ENCODE measurements at places on chromosomes 6 and 20.
A peak's percentile ranks its signal among the peaks of the same experiment; 100 is the strongest.

DNA sequence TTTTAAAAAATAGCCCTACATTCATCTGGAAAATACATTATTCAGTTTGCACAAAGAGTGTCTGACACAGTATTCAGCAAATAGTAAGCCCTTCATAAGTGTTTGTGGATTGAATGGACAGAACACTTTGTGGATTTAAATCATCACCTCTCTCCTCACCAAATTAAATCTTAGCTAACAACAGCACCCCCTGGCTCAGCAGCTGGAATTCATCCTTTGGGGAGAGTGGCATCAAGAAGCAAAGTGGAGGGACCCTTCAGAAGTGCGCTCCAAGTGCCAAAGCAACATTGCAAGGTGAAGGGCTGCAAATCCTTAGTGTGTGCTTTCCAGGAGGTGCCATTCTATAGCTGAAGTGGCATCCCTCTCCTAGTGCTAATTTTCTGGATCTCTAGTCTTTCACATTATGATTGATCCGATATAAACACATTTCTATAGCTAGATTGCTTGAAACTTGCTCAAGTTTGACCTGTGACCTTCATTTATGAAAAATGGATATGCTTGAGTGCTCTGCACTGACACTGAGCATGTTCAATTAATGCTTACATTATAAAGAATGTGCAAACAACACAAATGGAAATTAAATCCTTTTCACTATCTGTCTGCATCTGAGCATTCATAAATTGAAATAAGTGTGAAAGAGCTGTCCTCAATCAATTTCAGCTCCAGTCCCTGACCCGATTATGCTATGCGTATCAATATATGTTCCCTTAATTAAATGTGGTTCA lies 891.7 kb downstream of the C6orf118 start:
- no peak for DNase-seq

- no peak for DNase-seq
Observed at GRCh38 chr20:11976966-11977365, 59.3 kb downstream of the BTBD3 start.

GRCh38 chr20:45835825-45836224 lies 2.2 kb downstream of the SNX21 start:
- no peak for DNase-seq

DNA sequence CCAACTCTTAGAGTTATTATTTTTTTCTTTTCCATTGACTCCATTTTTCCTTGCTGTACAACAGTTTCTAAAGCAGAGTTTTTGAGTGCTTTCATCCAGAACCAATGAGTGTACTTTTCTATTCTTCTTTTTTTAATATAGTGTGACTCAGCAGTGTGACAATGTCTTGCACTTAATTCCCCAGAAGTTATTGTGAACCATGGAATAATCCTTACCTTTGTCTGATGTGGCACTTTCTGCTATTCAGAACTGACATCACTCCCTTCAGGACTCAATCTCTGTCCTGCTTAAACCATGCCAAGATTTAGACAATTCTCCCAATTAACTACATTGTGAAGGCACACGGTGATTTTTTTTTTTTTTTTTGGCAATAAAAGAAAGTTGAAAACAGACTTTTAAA lies 41.5 kb downstream of the GRIK2 start:
- DNase-seq = no peak

DNA sequence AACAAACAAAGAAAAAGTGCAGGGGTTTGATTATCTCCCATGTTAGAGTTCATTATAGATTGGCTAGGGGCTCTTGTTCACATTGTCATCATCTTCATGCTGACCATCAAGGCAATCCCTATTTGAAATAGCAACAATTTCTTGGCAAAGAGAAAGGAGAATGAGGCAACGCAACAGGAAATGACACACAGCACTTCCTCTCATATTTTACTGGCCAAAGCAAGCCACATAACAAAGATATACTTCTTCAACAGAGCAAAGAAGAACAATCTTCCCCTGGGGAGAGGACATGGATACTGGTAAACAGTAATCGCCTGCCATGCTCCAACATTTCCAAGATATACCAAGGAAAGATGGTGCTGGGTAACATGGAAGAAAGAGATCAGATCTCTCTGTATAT lies 29.8 kb downstream of the EPM2A start:
- no peak for DNase-seq

DNA sequence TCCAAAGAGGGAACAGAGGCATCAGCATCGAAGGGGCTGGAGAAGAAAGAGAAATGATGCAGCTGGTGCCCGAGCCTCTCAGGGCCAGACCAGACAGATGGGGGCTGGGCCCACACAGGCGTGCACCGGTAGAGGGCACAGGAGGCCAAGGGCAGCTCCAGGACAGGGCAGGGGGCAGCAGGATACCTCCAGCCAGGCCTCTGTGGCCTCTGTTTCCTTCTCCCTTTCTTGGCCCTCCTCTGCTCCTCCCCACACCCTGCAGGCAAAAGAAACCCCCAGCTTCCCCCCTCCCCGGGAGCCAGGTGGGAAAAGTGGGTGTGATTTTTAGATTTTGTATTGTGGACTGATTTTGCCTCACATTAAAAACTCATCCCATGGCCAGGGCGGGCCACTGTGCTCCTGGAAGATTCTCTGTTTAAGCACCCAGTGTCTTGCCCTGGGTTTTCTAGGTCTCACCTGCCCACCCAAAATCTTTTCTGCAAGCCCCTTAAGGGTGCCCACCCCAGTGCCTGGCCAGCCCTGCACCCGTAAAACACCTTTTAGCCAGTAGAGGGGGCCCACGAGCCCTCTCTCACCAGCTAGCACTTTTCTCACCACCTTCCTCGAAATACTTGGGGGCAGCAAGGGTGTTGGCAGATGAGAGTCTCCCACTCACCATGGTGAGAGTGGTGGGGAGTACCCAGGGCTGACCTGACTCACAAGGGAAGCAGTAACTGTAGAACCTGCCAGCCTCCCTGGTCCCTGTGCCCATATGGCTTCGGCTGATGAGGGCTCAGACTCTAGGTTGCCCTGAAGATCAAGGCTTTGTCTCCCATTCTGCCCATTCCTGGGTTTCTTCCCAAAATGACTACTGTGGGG lies 35.7 kb upstream of the ID1 start:
- DNase-seq = peak; percentile 49

DNA sequence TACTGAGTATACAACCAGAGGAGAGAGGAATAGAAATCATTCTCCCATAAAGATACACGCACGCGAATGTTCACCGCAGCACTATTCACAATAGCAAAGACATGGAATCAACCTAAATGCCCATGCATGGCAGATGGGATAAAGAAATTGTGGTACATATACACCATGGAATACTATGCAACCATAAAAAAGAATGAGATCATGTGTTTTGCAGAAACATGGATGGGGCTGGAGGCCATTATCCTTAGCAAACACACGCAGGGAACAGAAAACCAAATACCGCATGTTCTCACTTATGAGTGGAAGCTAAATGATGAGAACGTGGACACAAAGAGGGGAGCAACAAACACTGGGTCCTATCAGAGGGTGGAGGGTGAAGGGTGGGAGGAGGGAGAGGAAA lies 3.4 kb downstream of the SERPINB6 start:
- DNase-seq = no peak

DNA sequence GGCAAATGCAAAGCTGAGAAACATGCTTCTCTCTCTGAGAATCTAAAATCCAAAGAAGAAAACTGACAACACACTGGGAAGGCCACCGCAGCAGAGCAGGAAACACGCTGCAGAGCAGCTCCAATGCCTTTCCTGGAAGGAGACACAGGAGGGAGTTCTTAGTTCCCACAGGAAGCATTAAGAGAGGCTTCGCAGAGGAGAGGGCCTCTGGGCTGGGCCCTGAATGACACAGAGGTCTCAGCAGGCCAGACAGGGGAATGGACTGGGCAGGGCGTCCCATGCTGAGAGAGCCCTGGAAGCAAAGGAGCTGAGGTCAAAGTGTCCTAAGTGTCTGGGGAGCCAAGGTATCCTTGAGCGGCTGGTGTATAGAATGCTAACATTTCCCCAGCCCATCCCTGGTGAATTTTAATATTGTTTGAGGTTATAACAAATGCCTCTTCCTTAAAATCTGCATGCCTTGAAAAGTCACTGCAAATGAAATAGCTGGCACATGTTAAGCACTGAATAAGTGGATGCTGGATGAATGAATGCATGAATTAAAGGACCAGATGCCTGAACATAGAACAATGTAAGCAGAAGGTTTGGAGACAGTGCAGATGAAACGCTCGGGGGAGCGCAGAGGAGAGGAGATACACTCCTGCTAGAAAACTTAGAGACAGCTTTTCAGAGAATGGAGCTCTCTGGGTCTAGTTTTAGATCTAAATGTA lies 110.0 kb upstream of the SYNDIG1 start:
- no peak for DNase-seq

GRCh38 chr6:118739696-118740353 lies 88.4 kb upstream of the CEP85L start:
- no peak for DNase-seq

GRCh38 chr6:40706178-40706577 lies 119.0 kb upstream of the LRFN2 start:
- no peak for DNase-seq

DNA sequence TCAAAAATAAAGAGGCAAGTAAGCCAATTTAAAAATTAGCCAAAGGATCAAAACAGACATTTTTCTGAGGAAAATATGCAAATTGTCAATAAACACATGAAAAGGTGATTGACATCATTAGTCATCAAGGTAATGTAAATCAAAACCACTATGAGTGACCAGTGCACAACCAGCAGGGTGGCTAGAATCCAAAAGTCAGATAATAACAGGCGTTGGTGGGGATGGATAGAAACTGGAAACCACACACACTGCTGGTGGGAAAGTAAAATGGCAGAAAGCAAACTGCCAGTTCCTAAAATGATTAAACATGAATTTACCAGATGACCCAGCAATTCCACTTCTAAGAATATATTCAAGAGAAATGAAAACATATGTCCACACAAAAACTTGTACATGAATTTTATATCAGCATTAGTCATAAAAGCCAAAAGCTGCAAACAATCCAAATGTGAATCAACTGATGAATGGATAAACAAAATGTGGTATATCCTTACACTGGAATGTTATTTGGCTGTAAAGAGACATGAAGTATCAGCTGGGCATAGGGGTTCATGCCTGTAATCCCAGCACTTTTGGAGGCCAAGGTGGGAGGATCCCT lies 74.8 kb upstream of the MBOAT1 start:
- no peak for DNase-seq

- no peak for DNase-seq
Observed at GRCh38 chr20:1377984-1378734, 14.7 kb downstream of the FKBP1A start.

GRCh38 chr6:97438011-97438671 lies 155.1 kb upstream of the MMS22L start:
- no peak for DNase-seq

DNA sequence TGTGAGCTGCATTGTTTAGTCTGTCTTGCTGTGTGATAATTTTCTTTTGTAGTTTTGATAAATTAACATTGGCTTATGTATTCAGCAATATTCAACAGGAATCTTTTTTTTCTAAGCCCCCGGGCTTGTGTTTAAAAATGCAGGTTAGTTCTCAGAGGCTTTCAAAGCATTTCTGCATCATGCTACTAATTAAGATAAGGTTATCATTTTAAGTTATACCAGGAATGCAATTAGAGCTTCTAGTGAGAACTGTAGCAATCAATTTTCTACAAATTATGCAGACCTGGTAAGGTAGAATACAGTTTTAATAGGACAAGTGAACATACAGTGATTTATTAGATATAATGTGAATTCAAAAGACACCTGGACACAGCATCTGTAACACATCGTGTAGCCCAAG lies 179.2 kb downstream of the PRL start:
- DNase-seq = no peak

- DNase-seq = no peak
Observed at GRCh38 chr6:132461958-132462357, 51.0 kb downstream of the STX7 start.

GRCh38 chr6:40290816-40291215 lies 296.3 kb downstream of the LRFN2 start:
- no peak for DNase-seq

DNA sequence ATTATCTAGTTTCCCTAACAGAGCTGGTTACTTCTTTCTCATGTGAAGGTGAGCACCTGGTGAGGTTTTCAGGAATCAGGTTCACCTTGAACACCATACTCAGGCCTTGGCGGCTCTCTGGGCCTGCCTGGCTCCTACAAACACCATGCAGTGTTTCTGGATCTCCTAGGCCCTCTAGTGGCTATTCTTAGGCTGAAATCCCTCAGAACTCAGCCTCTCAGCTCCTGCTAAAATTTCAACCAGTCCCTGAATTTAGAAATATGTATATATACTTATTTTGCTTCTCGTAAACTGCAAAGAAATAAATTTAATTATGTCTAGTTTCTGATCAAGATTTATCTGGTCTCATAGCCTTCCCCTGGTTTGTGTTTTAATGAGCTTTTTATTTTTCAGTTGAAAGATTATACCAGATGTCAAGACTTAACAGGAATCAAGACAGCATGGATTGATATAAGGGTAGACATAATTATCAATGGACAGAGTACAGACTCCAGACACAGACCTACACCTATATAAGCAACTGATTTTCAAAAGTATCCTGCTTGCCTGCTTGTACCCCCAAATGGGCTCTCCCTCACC lies 55.9 kb downstream of the ANKEF1 start:
- peak; percentile 7 for DNase-seq

- DNase-seq = no peak
Observed at GRCh38 chr6:16837217-16837972, 76.1 kb upstream of the ATXN1 start.

GRCh38 chr20:44504402-44505307 lies 17.2 kb downstream of the SERINC3 start:
- DNase-seq = no peak

GRCh38 chr6:116476002-116476678 lies 15.0 kb downstream of the CALHM6 start:
- DNase-seq = no peak

DNA sequence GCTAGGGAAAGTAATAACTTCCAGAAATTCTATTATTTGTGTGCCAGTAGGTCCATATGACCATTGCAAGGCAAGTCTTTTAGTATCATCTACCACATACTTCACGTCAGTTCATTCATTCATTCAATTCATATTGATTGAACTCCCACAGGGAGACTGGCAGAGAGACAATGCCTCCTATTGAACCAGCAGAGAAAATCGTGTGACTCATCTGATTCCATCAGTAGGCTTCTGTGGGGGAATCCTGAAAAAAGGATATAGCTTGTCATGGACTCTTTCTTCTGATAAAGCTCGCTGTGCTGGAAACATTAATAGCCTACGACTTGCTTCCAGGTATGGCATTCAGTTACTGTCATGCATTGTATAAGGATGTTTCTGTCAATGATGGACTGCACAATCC lies 45.3 kb upstream of the CNR1 start:
- DNase-seq = no peak

Measured in stimulated activated CD4-positive, alpha-beta T cell treated with anti-CD3 and anti-CD28 coated beads, Interleukin-4, amount 100 ng/mL, for 4 hours (primary cell).